ENCODE measurements at places on chromosomes 3 and 15.
A peak's percentile ranks its signal among the peaks of the same experiment; 100 is the strongest.

- no peak for DNase-seq
These were observed 486.9 kb upstream of the ADAMTS9 start for GRCh38 chr3:65174713-65175112.

- DNase-seq = no peak
These were observed 66.3 kb downstream of the STAG1 start for GRCh38 chr3:136685882-136686281.

DNA sequence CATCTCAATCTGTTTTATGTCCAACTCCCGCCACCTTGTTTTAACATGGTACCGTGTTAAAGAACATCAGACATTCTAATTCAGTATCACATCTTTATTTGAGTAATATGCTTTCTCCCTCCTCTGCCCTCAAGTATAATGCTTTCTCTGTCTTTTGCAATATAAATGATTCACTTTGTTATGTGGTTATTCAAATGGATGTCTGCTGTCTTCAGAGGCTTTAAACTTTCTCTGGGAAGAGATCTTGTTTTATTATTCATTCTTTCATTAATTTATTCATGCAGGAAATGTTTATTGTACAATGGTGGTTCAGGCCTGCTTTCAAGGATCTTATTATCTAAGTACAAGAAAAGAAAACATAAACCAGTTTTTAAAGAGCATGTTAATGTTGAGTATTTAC lies 57.1 kb downstream of the RAP2B start:
- DNase-seq = no peak

GRCh38 chr3:196867155-196867506 lies 589 bp upstream of the SENP5 start:
- no peak for DNase-seq

DNA sequence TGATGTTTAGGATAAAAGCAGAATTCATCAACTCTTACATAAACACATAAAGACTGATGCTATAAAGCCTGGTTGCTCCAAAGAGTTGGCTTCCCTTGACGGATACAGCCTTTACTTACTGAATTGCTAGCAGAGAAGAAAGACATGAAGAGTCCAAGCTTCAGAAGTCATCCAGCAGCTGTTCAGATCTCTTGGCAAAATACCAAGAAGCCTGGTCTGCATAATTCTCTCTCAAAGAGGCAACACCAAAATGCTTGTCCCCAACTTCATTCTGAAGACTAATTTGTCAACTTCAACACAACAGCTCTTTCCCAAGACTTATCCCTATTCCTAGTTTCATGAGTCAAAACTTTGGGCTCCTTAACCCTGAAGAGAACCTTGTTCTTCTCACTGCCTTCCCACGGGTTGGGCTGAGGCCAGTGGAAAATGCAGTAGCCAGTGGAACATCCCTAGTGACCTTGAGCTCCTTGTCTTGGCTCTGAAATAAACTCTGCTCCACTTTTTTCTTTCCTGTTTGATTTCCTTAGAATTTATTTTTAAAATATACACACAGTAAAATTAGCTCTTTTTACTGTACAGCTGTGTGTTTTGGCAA lies 119.2 kb upstream of the THBS1 start:
- no peak for DNase-seq

DNA sequence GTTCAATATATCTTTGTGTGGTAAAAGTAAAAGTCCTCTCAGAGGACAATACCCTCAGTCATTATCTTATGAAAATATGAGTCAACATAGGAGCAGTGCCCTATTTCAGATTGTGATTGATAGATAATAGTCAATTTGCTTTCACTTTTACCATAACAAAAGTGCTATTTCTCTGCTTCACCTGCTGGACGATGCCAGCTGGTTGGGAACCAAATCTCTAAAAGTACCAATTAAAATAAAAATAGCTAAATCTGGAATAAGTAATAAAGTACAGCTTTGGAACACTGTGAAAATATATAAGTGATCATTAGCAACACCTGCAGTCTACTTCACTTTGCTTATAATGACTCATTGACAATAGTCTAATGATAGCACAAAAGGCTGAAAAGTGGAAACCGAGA lies 390.3 kb upstream of the AGTR1 start:
- DNase-seq = no peak

DNA sequence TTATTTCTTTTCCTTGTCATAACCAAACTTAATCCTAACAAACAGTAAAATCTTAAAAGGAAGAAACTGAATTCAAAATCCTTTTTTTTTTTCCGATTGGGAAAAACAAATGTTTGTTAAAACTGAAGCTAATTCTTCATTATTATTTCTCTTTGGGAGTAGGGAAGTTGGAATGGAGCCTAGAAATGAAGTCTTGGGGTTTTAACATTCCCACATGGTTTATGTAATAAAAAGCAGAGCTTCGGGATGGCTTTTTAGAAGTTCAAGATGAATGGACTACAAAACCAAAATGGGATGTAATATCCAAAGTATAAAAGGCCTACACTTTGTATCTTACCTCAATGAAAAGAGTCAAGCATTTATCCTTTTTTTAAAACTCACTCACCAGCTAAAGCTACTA lies 189.0 kb upstream of the TMC3 start:
- DNase-seq = no peak

DNA sequence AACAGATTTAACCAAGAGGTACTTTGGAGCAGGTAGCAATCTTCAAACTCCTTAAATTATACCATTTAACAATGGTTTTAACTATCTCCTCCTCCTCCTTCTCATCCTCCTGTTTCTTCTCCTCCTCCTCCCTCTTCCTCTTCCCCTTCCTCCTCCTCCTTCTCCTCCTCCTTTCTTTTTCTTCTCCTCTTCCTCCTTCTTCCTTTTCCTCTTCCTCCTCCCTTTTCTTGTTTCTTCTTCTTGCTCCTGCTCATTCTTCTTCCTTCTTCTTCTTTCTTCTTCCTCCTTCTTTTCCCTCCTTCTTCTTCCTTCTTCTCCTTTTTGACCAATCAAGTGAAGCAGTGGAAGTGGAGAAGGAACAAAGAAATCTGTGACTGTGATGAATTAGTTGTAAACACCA lies 14.1 kb downstream of the PATL2 start:
- DNase-seq = no peak

DNA sequence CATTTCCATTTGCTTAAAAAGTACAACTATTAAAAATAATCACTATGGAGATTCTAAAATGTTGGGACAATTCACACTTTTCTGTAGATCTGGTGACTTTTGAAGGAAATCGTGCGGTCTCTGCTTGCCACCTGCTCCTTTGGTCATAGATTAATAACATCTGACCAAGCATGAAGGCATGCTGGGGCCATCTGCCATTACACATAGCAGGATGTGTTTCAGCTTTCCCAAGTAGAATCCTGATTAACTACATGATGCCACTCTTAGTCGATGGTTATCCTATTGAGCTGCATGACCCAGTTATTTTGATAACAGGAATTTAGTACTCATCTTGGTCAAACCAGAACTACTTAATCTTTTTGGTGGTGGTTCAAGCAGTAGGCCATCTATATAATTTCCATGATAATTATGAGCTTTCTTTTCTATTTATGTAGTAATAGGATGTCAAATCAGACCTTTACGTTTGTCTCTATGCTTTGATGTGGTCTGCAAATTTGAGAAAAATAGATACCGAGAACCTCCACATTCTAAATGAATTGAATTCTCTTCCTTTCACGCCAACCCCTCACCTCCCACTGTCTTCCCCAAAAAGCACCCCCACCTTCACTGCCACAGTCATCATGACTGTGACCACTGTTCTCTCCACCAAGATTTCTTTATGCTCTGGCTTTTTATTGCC lies 158.1 kb downstream of the DIPK2A start:
- no peak for DNase-seq

GRCh38 chr3:5411786-5412185 lies 224.3 kb downstream of the EDEM1 start:
- no peak for DNase-seq

GRCh38 chr3:69871251-69871650 lies 128.3 kb upstream of the SAMMSON start:
- DNase-seq = no peak

GRCh38 chr3:186380622-186381380 lies 18.8 kb upstream of the DGKG start:
- DNase-seq = no peak

- peak; percentile 27 for DNase-seq
These were observed 285.9 kb downstream of the XXYLT1 start for GRCh38 chr3:194985031-194985578.

- no peak for DNase-seq
These were observed 516.8 kb upstream of the ATP11B start for GRCh38 chr3:182276512-182276911.

- DNase-seq = no peak
These were observed 24.6 kb downstream of the TRA2B start for GRCh38 chr3:185912929-185913901.

- no peak for DNase-seq
These were observed 94.1 kb upstream of the STRIT1 start for GRCh38 chr3:155387571-155387970.

DNA sequence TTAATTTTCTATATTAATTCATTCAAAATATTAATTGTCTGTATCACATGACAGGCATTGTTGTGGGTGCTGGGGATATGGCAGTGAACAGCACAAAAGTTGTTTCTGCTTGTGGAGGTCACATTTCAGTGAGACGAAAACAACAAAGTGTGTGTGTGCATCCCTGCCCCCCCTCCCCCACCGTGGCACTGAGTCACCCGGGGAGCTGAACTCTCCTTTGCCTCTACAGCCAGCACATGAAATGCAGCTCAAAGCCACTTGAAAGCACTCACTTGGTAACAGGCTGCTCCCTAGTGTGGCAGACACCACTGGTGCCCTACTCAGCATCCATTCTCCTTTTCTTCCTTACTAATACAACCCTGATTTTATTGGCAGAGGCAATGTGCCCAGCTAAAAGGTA lies 16.9 kb upstream of the SCAMP5 start:
- peak; percentile 56 for DNase-seq

DNA sequence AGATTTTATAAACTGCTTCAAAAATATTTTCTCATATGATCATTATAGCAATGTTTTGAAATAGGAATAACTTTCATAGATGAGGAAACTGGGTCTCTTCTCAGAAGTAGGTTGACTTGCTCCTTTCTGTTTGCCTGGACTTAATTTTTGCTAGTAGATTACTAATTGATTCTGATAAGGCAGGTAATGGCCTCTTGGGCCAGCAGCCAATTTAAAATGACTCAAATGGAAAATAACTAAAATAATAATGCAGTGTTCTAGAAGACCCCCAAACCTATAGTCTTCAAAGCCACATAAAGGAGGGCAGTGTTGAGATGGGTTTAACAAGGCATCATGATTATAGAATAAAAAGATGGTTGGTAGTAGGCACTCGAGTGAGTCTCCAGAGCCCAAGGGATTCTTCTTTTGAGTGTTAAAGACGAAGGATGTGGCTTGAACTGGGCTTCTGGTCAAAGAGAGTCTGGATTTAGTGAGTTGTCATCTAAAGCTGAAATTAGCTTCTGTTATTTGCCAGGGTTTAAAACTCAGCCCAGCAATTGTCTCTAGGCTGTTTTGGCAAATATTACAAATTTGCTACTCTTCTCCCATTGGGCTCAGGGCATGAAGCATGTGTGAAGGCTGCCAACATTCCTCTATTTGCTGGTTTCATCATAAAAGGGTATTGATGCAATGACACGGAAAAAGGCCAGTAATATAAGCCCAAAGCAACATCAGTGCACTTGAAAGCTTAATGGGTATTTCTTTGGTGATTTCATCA lies 297.1 kb upstream of the MEIS2 start:
- DNase-seq = no peak

DNA sequence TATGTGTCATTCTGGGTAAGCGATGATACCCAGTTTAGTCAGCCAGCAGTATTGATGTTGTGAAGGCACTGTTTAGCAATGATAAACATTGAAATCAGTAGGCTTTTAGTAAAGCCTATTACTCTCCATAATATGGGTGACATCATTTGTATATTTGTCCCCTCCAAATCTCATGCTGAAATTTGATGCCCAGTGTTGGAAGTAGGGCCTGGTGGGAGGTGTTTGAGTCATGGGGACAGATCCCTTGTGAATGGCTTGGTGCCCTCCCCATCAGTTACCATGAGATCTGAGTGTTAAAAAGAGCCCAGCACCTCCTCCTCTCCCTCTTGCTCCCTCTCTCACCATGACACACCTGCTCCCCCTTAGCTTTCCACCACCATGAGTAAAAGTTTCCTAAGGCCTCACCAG lies 31.4 kb upstream of the FAN1 start:
- no peak for DNase-seq

- no peak for DNase-seq
These were observed 4.3 kb downstream of the DNASE1L3 start for GRCh38 chr3:58206406-58207011.

GRCh38 chr15:41813426-41813825 lies 14.5 kb upstream of the JMJD7 start:
- DNase-seq = no peak

GRCh38 chr3:37996785-37997301 lies 6.3 kb downstream of the VILL start:
- DNase-seq = peak; percentile 57

DNA sequence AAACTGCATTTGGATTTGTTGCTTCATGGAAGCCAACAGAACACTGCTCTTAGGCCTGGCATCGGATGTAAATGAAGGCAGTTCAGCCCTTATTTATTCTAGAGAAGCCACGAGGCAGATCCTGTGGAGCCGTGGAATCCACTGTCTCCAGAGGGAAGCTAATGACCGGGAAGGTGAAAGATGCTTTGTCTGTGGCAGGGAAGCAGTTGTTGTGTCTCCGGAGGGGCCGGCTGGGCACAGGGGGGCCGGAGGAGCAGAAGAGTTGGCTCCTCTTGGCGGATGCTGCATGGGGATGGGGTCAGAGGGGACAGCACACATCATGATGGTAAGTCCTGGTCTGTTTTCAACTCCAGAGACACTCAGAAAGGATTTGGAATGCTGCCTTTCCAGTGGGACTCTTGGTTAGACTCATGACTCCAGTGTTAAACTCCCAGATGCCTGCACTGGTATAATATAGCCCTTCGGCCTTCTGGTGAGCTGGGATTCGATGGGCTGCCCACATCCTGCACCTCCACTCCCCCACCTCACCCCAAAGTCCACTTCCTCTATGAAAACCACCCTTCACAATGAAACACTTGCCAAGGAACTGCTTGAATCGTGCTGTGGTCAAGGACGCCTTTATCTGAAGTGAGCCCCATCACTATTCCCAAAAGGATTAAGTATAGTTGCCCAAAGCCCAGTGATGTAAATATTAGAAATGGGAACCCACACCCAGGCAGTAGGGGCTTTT lies 33.6 kb downstream of the TPM1 start:
- no peak for DNase-seq

DNA sequence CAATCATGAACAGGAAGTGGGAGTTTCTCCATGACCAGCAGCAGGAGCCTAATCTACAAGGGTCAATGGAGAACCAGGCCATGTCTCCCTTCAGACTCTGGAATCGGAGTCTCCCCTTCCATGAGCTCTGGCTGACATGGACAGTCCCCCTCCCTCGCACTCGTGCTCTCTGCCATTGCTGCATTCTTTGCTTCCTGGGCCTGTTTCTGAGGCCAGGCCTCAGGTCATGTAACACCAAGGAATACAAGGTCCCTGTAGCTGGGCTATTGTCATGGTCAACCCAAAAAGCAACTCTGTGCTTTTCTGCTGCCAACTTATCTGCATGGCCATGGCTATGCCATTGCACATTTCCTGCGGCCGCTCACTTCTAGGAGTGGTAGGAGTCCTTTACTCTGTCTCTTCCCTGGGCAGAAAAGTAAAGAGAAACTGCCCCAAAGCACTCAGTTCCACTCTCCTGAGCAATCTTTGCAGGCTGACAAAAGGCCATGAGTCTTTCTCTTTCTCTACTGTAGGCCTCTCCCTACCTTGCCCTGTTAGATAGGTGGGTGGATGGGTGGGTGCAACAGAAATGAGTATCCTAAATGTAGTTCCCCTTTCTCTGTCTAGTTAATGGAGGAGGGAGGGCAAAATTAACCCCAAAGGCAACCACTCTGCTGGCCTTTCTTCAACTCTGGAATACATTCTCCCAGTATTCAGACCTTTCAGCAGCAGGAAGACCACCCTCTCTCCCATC lies 40.8 kb upstream of the PROK2 start:
- DNase-seq = no peak
